Activated CD4-positive, alpha-beta T cell treated with anti-CD3 and anti-CD28 coated beads for 36 hours (primary cell): ENCODE measurements at places on chromosomes 7 and 10.

GRCh38 chr10:62742536-62743061 is 61.9 kb upstream of the ADO start:
- H3K27ac ChIP-seq: no peak overlapping the region
- no peaks in the 10 kb centered on the region for H3K36me3 ChIP-seq
- H3K4me3 ChIP-seq: no peak overlapping the region
- peaks cover 13% of the 10 kb centered on the region for H3K4me1 ChIP-seq
- no peaks in the 10 kb centered on the region for H3K27me3 ChIP-seq
- DNase-seq: no peak

- no peaks in the 10 kb centered on the region for H3K4me1 ChIP-seq
- no peak overlapping the region for H3K4me3 ChIP-seq
- no peak overlapping the region for H3K27ac ChIP-seq
- H3K27me3 ChIP-seq: no peaks in the 10 kb centered on the region
Observed at GRCh38 chr7:105776068-105776790, 100.2 kb downstream of the ATXN7L1 start.

- peak overlapping the region; percentile 86 for H3K27ac ChIP-seq
- H3K4me1 ChIP-seq: peaks cover 77% of the 10 kb centered on the region
- peak overlapping the region; percentile 20 for H3K4me3 ChIP-seq
- no peaks in the 10 kb centered on the region for H3K27me3 ChIP-seq
- DNase-seq: peak; percentile 82
Observed at GRCh38 chr10:47264797-47265281, 35.2 kb upstream of the GDF10 start.

DNA sequence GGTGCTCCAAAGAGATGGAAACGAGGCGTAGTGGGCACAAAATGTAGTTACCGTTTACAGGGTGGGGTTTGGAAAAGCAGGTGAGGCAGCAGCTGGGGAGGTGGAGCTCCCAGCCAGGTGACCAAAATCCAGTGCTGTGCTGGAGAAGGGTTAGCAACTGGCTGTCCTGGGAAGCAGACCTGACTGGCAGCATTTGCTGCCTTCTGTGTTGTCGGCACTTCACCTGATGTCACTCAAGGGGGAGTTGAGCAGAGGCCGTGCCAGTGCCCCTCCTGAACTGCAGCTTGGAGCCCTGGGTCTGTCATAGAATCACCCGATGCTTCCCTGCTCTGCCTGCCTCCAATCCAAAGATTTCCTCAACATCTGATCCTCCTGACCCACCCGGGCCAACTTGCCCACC is 12.8 kb downstream of the GCK start:
- DNase-seq: no peak
- H3K27ac ChIP-seq: no peak overlapping the region
- H3K36me3 ChIP-seq: no peaks in the 10 kb centered on the region
- peaks cover 4% of the 10 kb centered on the region for H3K27me3 ChIP-seq
- no peaks in the 10 kb centered on the region for H3K4me1 ChIP-seq
- H3K4me3 ChIP-seq: no peak overlapping the region

- H3K27ac ChIP-seq: no peak overlapping the region
- no peak for DNase-seq
- H3K4me1 ChIP-seq: no peaks in the 10 kb centered on the region
- no peaks in the 10 kb centered on the region for H3K36me3 ChIP-seq
Observed at GRCh38 chr7:15678653-15679052, 7.8 kb downstream of the MEOX2 start.

GRCh38 chr10:110850099-110850498 is 21.6 kb upstream of the PDCD4 start:
- H3K27me3 ChIP-seq: no peaks in the 10 kb centered on the region
- no peaks in the 10 kb centered on the region for H3K36me3 ChIP-seq
- no peak for DNase-seq
- no peak overlapping the region for H3K4me3 ChIP-seq
- H3K27ac ChIP-seq: no peak overlapping the region

DNA sequence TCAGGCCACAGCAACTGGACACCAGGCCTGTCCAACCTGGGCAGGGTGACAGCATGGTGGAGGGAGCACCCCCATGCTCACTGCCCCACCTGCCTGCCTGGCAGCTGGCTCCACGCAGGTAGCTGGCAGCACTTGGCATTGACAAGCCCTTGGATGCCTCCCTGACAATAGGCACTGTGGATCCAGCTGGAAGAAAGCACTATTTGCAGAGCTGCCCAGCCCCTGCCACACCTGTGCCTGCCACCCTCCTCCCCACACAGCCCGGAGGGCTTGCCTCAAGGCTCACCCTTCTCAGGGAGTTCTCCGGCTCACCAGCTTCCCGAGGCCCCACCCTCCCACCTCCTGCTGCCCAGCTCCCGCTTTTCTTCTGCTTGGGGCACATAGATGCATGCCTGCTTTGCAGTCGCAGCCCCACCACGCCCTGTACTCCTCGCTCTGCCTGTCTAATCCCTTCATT is 160.1 kb downstream of the NEURL1 start:
- H3K4me1 ChIP-seq: no peaks in the 10 kb centered on the region
- H3K36me3 ChIP-seq: peaks cover 10% of the 10 kb centered on the region
- no peak for DNase-seq
- no peak overlapping the region for H3K27ac ChIP-seq
- H3K27me3 ChIP-seq: no peaks in the 10 kb centered on the region

- H3K27me3 ChIP-seq: no peaks in the 10 kb centered on the region
- H3K4me1 ChIP-seq: no peaks in the 10 kb centered on the region
- no peak overlapping the region for H3K4me3 ChIP-seq
- DNase-seq: no peak
- H3K36me3 ChIP-seq: peaks cover 16% of the 10 kb centered on the region
- no peak overlapping the region for H3K27ac ChIP-seq
Observed at GRCh38 chr7:65953890-65954450, 28.0 kb downstream of the GUSB start.

DNA sequence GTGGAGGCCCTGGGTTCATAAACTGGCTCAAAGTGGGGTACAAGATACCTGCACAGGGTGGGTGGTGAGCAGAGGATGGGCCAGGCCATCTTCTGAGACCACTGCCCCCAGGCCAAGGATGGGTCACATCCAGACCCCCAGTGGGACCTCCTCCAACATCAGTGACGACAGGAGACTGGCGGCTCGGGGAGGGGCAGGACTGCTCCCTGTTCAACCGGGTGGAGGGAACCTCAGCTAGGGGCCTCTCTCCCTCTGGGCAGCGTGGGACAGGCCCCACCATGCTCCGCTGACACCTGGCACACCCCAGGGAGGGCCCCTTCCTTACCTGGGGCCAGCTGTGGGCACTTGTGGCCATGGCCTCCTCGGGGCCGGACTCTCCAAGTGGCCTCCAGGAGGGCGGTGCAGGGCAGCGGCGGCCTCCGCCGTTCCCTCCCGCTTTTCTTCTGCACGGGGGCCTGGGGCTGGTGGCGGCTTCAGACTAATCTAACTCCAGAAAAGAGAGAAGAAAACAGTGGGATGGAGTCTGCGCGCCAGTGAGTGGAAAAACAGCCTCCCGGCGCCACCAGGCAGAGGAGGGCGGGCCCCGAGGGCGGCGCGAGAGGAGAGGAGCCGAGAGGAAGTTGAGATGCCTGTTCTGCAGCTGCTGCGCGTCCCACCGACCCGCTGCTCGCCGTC is at the start of gene CALHM2:
TSS of gene CALHM2 (minus strand) at position 540 of the 675 bp plus-strand sequence. CDS start 2,429 bp downstream, outside the sequence.
- peak within 1 kb of the TSS; percentile 78 for H3K27ac ChIP-seq
- H3K27me3 ChIP-seq: no peaks in the 10 kb centered on the region
- peaks cover 21% of the 10 kb centered on the region for H3K36me3 ChIP-seq
- peak; percentile 81 for DNase-seq

DNA sequence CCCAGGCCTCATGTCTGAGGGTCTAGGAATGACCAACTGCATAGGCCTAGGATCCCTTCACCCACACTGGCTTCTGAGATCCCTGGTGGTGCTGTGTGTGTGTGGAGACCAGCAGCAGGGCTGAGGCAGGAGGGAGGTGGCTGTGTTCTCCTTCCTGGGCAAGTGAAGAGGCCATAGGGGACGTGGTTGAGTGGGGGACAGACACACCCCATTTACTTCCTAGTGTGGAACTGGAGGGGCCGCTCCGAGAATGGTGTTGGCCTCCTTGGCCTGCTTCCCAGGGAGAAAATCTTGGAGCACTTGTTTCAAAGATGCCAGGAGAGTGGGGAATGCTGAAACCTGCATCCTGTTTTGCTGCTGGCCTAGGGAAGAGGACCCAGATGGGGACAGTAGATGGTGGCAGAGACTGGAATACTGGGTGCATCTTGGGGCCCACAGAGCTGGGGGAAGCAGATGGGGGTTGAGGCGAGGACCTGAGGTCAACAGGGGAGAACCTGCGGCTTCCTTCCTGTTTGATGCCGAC is 19.1 kb downstream of the UBTD1 start:
- peaks cover 2% of the 10 kb centered on the region for H3K27me3 ChIP-seq
- no peak for DNase-seq
- no peak overlapping the region for H3K4me3 ChIP-seq
- no peaks in the 10 kb centered on the region for H3K4me1 ChIP-seq
- no peak overlapping the region for H3K27ac ChIP-seq

DNA sequence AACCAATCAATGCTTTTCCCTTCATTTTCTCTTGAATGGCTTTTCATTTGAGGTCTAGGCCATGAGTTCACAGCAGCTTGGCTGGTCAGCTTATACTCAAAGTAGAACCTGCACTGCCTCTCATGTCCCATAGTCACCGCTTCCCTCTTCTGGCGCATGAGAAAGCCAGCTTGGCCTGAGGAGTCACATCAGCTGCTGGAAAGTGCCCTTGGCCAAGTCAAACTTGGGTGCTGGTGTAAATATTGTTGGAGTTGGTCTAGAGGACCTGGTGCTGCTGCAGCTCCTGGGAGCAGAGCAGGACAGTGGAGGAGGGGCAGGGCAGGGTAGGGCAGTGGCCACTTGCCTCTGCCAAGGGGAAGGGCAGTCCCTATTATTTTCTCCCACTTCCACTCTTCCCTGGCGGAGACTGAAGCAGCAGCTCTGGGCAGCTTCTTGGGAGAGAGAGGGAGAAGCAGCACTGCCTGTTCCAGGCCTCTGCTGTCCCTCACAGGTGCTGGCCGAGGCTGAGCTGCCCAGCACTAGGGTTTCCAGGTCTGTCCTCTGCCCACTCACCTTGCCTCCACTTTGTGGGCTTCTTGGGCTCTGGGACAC is 12.8 kb downstream of the UBE2D4 start:
- no peak overlapping the region for H3K27ac ChIP-seq
- no peak for DNase-seq
- no peaks in the 10 kb centered on the region for H3K27me3 ChIP-seq
- H3K4me1 ChIP-seq: no peaks in the 10 kb centered on the region
- no peak overlapping the region for H3K4me3 ChIP-seq

DNA sequence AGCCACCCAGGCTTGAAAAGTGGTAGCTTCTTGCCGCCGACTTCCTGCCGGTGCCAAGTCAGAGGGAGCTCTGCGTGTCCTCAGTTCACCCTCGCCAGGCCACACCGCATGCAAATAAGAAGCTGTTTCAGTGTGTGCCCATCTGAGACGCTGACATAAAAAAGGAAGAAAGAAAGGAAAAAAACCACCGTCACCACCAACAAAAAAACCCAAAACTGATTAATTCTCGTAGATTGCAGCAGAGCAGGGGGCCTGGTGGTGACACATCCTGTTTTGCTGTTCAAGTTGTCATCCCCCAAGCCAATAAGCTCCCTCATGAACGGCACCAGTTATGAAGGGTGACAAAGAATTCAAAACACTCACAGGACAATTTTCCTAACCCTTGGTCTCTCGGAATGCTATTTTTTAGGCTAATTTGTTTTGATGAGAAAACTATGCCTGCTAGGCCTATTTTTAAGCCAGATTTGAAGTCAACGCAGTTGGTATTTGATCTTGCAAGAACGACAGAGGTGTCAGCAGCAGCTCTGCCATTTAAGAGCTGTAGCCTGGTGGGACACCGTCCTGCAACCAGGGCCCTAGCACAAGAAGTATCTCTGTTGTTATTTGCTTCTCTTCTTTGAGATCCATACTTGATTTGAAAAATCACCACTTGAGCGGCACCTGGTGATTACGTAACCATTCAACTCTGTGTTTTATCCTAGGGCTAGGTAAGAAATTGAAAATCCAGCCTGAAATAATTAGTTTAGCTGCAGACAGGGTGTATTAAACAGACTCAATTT is 145.6 kb downstream of the PFKFB3 start:
- H3K4me1 ChIP-seq: peaks cover 62% of the 10 kb centered on the region
- DNase-seq: peak; percentile 94
- no peaks in the 10 kb centered on the region for H3K27me3 ChIP-seq
- peaks cover 26% of the 10 kb centered on the region for H3K36me3 ChIP-seq
- peak overlapping the region; percentile 98 for H3K27ac ChIP-seq

DNA sequence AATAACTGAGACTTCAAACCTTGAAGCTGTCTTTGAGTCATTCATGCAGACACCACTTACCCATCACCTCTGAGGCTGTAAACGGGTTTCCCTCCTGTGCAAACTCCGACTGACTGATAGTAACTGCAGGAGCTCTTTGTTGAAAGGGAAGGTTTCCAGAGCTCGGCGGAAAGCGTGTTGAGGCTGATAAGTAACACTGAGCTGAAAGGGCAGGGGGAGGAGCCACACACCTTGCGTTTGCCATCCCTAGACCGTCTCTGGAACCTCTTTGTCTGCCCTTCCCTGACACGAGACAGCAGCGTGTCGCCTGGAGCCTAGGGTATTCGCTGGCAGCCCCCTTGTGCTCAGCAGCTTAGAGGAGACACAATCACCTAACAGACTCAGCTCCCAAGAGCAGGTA is 134.0 kb downstream of the PAXIP1 start:
- H3K27ac ChIP-seq: no peak overlapping the region
- H3K4me3 ChIP-seq: no peak overlapping the region
- no peaks in the 10 kb centered on the region for H3K36me3 ChIP-seq
- H3K4me1 ChIP-seq: no peaks in the 10 kb centered on the region
- DNase-seq: no peak

DNA sequence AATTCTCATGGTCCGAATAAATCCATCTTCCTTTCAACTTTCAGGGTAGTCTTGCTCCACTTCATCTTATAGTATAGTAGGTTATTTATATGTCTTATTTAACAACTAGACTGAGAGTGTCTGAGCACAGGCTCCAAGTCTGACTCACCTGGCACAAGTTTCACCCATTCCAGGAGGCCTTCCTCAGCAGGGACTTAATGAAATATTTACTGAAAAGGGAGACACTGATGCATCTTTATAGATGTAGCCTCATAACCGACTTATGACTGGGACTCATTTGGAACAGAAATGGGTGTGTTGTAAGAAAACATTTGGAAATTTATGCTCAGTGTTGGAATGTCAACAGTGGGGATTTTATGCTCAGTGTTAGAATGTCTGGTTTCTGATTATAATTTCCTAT is 59.9 kb downstream of the CH25H start:
- H3K27ac ChIP-seq: no peak overlapping the region
- H3K27me3 ChIP-seq: peaks cover 5% of the 10 kb centered on the region
- no peak overlapping the region for H3K4me3 ChIP-seq
- peaks cover 7% of the 10 kb centered on the region for H3K4me1 ChIP-seq
- no peak for DNase-seq

DNA sequence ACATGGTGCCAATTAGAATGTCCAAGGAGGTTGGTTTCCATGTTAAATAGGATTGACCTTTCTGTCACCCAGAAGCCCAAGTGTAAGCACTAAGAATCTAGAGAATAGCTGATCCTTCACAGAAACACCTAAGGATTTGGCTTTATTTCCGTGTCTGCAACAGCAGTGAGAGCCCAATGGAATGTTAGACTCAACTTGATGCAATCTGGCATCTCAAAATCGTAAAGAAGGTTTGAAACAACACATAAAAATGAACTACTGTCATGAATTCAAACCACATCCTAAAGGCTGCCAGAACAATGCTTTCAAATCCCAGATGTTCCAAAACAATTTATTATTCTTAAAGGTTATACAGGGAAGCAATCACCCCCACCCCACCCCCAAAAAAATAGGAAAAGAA is 18.6 kb downstream of the PPP1R3C start:
- no peaks in the 10 kb centered on the region for H3K36me3 ChIP-seq
- no peak for DNase-seq
- H3K4me1 ChIP-seq: no peaks in the 10 kb centered on the region
- H3K27ac ChIP-seq: no peak overlapping the region
- peaks cover 12% of the 10 kb centered on the region for H3K27me3 ChIP-seq
- no peak overlapping the region for H3K4me3 ChIP-seq
